ENCODE measurements at places on chromosomes 2 and 18.

GRCh38 chr2:189474526-189474925 is 33.3 kb downstream of the WDR75 start:
- DNase-seq, result no peak

GRCh38 chr2:71932037-71932779 is 215.5 kb downstream of the CYP26B1 start:
- DNase-seq, result no peak

DNA sequence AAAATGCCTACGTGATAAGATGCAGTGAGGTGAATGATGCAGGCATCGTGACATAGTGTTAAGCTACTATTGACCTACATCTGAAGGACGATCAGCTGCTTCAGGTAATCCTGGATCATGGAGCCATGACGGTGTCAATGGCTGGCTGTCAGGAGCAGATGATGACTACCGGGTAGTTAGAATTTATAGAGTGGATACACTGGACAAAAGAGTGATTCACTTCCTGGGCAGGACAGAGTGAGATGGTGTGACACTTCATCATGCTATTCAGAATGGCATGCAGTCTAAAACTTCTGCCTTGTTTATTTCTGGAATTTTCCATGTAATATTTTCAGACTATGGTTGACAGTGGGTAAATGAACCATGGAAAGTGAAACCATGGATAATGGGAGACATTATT is 29.5 kb downstream of the METTL8 start:
- no peak for DNase-seq

DNA sequence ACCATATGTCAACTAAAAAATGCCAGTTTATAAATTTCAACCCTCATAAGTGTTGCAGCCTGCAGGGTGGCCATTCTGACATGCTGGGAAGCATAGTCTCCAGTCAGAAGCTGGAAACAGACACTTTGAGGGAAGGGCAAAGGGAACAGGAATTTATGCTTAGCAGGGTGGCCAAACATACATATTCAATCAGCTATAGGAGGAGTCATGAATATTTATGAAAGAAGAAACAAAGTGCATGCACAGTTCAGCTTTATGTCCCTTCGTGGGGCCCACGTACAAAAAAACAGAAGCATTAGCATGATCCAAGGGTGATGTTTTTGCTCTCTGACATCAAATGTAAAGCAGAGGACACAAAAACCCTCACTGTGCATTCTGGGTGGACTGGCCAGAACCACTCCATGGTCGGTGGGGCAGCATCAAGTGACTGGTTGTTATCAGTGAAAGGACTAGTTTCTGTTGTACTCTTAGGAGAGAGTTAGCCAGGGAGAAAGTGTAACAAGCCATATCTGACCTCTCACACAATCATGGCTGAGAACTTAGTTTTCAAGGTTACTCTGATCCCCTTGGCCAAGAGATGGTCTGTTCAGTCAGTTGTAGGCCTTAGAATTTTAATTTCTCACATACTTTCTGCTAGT is 9.9 kb upstream of the PDE11A start:
- no peak for DNase-seq

DNA sequence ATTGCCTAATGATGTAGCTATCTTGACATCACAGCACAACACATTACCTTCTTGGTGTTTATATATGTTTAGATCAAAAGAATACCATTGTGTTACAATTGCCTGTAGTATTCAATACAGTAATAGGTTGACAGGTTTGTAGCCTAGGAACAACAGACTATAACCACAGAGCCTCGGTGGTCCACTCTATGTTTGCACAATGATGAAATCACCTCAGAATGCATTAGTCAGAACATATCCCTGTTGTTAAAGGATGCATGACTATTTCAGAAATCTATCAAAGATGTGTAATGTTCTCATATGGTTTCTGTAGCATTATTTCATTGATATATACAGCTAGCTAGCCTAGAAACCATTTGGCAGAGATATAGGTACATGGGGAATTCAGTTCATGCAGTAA is 8.9 kb downstream of the METTL5 start:
- no peak for DNase-seq

DNA sequence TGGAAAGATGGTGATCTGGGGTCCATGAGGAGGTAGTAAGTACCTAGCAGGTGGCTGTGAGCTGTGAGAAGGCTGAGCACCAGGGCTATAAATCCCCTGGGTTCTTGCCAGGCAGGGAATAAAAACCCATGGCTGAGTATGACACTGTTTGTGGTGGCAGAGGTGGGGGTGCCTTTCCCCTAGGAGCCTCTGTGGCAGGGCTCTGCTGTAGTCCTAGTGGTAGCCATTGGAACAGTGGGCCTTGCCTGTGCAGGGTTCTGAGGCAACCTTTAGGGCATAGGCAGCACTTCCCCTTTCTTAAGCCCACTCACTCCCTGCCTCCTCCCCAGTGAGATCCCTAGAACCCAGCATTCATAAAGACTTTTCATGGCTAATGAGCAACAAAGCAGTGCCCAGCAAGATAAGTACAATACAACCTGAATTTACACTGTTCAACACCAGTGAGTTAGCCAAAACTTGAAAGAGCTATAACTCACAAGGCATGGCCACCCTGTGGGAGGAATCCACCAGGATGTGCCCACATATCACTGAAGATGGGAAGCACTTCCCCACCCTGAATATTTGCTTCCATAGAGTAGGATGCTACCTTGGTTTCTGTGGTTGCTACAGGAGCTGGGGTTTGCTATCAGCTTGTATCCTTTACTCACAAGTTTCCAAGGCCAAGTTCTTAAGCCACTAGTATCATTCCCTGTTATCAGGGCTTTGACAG is 100.9 kb upstream of the NEUROD1 start:
- DNase-seq, result no peak

DNA sequence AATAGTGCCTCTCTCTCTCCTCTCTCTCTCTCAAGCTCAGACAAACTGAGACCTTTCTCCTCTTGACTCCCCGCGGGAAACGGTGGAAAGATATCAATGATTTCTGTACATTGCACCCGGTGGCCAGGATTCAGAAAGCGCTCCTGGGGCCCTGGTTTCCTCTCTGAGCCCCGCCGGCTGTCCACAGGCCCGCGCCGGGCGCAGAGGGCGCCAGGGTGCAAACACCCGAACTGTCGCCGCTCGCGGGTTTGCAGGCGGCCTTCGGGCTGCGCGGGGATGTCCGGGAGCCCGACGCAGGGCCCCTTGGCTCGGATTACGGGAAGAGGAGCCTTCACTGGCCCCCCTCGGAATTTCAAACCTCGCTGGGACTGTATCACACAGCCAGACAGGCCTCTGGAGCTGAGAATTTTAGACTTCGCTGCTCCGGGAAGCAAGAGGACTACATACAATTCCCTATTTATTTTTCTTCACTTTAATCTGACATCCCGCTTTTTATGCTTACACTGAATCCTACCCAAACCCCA is 5.2 kb upstream of the EN1 start:
- no peak for DNase-seq

DNA sequence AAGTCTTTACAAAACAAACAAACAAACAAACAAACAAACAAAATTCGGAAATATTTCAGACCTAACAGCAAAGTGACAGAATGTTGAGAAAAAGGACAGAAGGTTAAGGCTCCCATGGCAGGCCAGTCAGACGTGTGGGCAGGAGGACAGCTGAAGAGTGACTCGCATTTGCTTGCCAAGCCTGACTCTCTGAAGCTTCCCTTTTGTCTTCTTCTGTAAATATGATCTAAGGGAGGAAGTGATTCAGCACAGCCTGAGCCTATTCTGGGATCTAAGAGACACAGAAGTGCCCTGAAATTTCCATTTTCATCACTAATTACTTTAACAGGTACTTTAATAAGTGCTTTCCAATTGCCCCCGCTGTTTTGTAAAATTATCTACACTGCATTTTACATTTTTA is 134.0 kb upstream of the LYPD1 start:
- DNase-seq, result no peak

DNA sequence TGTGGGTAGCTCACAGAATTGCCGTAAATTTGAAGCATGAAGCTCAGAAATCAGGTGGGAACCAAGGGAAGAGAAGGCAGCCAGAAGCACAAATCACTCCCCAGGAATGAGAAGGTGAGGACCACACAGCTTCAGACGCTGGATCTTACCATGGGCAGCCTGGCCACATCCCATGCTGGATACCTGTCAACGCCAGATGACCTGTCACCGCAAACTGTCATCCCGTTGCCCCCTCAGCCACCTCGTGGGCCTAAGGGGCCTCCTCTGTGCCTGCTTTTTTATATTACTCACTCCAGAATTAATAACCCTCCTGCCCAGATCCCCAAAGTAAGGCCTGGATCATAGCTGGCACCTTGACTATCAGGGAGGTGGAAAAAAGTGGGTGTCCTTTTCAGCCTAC is 129.9 kb upstream of the MSH6 start:
- DNase-seq, result no peak

- DNase-seq, result peak; percentile 19
These were observed 43.2 kb upstream of the NOSTRIN start for GRCh38 chr2:168758970-168759820.

DNA sequence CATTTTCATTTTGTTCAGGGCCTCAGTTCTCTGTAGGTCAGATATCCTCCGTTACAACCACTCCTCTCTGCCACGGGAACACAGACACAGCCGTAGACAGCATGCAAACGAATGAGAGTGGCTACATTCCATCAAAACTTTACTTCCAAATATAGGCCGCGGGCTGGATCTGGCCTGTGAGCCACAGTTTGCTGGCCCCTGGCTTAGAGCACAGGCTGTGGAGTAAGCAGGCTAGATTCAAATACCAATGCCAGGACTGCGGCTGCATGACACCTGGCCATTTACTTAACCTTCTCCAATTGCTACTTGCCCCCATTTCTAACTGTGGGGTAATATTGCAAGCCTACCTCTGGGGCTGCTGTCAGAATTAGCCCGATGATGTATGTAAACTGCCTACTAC is 325.8 kb upstream of the POU3F3 start:
- no peak for DNase-seq

DNA sequence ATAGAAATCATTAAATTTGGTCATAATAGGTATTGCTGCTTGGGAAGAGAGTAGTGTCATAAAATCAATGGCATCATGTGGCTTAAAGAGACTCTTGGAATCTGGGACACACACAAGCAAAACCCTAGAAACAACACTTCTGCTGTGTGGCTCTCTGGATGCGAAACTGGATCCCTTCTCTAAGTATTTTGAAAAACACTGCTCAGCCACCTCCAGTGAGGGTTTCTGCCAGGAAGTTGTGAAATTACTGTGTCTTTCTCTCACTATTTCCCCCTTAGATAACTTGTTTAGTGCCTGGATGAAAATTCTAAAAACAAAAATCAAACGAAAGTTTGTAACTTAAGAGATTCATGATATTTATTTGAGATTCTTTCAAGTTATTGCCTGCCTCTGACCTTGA is 163.8 kb downstream of the RHBDD1 start:
- DNase-seq, result no peak

GRCh38 chr2:65081232-65081685 is 25.0 kb downstream of the CEP68 start:
- DNase-seq, result no peak

- DNase-seq, result no peak
These were observed 20.0 kb downstream of the ID2 start for GRCh38 chr2:8701681-8702379.

- DNase-seq, result no peak
These were observed 25.4 kb upstream of the MGAT5 start for GRCh38 chr2:134228493-134228903.

GRCh38 chr18:48455555-48456478 is 46.6 kb upstream of the ZBTB7C start:
- DNase-seq, result peak; percentile 47

DNA sequence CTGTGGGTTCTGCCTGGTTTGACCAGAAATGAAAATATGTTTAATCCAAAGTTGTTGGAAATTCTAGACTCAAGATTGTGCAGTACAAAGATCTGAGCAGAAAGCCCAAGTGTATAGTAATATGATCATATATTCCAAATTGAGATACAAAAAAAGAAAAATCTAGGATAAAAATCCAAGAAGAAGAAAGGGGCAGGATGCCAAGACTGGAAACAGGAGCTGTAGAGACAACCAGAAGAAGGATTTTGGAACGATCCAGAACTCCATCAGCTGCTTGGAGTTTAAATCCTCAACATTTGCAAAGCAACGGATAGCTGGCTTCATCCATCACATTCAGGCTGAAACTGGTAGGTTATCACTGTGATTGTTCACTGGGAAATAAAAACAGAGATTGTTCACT is 333.6 kb upstream of the UBE2E3 start:
- no peak for DNase-seq

DNA sequence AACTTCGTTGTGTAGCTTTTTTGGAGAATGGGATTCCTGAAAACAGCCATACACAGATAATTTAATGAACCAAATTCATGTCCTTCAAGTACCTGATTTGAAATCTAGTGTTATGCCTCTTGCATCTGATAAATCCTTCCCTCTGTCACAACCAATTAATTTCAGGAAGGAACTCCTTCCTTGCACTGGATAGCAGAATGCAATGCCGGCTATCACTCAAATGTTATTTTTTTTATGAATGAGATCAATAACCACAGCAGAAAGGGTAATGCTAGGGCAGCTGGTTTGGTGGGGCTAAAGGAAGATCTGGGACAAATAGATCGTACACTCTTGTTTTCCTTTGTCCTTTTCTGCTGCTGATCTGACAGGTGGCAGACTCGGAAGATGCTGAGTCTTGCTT is 899.5 kb upstream of the GYPC start:
- no peak for DNase-seq

DNA sequence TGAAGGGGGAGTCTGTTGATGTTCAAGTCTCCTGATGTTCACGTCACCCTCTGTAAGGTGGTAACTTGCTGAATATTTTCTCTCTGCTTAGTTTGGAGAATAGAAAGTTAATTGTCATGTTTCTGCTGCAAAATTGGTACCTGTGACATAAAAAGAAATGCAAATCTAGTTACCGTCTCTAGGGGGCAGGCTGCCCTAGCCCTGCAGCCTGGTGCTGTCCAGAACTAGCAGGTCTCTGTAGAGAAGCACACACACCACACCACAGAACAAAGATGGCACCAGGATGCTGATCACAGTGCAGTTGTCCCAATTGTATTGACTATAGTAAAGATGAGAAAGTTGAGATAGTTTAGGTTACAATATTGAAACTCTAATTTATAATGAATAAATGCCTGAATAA is 47.0 kb downstream of the SLC9A4 start:
- DNase-seq, result peak; percentile 8

- no peak for DNase-seq
These were observed 715.4 kb upstream of the ZEB2 start for GRCh38 chr2:145235312-145235711.

GRCh38 chr2:182682210-182682609 is 33.8 kb upstream of the DNAJC10 start:
- no peak for DNase-seq

Data from stimulated activated CD4-positive, alpha-beta T cell treated with anti-CD3 and anti-CD28 coated beads, Interleukin-4, amount 100 ng/mL, for 24 hours (primary cell).